ENCODE measurements at places on chromosomes 1 and 21.

DNA sequence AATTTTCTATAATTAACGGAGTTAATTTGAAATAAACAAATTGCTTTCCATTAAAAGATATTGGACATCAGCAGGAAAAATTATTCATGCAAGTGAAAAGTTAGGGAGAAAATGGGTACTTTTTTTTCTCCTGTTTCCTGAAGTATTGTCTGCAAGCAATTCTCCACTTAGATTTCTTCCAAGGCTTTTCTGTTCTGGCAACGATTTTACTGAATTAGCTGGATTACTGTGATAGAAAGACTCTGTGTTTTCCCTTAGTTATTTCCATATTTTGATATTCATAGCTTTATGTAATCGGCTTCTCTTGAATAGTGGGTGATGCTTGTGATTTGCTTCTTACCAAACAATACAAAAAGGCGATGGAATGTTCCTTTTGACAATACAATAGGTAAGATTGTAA, 1333.9 kb downstream of the AMY1C start:
- DNase-seq: no peak

GRCh38 chr1:42736571-42737200, 3.4 kb downstream of the CLDN19 start:
- no peak for DNase-seq

- no peak for DNase-seq
Measured at GRCh38 chr1:150555198-150555970, 6.2 kb downstream of the ADAMTSL4 start.

DNA sequence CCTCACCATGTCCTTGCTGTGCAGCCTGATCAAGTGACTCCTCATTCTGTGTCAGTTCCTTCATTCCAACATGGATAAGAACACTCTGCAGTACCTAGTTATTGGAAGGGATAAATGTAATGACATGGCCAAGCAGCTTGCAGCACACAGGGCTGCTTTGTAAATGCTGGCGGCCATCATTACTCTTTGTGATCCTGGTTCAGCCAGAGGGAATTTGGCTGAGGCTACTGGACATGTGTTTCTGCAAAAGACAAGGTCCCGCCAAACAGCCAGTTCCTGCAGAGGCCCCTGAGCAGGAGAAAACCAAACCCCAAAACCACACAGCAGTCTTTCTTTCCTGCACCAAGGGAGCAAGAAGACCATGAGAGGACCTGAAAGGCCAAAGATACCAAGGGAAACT, 495.8 kb downstream of the AJAP1 start:
- no peak for DNase-seq

DNA sequence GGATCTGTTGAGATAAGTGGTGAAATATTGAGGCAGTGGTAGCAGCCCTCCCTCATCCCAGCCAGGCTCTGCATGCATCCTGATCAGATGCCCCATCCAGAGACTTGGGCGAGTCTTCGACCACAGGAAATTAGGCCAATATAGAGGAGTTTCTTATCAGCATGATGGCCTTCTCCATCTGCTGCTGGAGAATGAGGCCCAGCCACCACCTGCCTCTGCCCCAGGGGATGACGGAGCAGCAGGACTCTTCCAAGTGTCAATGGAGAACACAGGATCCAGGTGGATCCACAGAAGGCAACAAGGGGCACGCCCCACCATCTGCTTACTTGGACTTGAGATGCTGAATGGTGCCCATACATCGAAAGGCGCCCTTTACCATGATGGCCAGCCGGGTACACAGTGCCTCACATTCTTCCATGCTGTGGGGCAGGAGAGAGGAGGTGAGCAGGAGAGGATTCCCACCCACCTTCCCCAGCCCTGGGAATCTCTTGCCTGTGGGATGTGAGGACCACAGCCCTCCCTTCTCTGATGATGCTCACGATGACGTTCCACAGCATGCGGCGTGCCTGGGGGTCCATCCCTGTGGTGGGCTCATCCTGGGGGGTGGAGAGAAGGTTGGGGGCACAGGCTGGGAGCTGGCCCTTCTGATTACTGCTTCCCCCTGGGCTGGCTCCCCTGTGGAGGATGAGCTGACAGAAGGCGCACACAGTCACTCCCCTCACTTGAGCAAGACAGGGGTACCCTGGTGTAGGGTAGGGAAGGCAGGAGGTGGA, 91.5 kb upstream of the GCLM start:
- no peak for DNase-seq

GRCh38 chr1:47529520-47530098, 91.8 kb downstream of the FOXD2 start:
- no peak for DNase-seq

Measured in kidney tubule cell (primary cell).